HFFc6 (cell line): ENCODE measurements at places on chromosomes 2 and 18. TPM values are rescaled to one million over a fixed set of nuclear protein-coding genes. Genes with fewer than 3 reads are reported as not detected.

GRCh38 chr2:169009865-169010579 is 21.1 kb downstream of the ABCB11 start:
- DNase-seq = no peak

GRCh38 chr2:133344849-133345248 is 223.4 kb downstream of the NCKAP5 start:
- no peak for DNase-seq

The CYP27C1 gene
- total RNA-seq = 0.07 to 0.10 TPM in 2 of 3 replicates, not detected in the other

The MAPRE3 gene
- 17.0 and 19.8 TPM in 2 replicates for total RNA-seq

DNA sequence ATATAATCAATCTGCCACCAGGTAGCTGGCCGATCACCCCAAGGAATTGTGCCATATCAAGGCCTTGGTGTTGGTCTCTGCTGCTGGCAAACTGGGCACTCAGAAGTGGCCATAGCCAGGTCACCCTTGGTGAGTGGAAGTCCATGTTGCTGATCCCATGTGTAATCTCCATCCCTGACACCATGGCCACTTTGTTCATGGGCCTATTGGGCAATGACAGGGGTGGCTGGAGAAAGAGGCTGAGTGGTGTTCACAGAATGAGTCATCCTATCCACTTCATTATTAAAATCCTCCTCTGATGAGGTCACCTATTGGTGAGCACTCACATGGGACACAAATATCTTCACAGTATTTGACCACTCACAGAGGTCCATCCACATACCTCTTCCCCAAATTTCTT is 26.7 kb upstream of the CD226 start:
- peak; percentile 55 for DNase-seq

The CCL20 gene
- not detected in 3 replicates for total RNA-seq

The CCDC178 gene
- total RNA-seq = not detected in 2 replicates

The MYOM1 gene
- 0.03 to 0.05 TPM in 2 of 3 replicates, not detected in the other for total RNA-seq

- no peak for DNase-seq
Measured at GRCh38 chr18:5895299-5895875, at the start of gene TMEM200C. TMEM200C (minus strand) TSS chr18:5895522; CDS start chr18:5892063, 3,459 bp downstream.

The UGT1A3 gene
- total RNA-seq = not detected in 3 replicates

DNA sequence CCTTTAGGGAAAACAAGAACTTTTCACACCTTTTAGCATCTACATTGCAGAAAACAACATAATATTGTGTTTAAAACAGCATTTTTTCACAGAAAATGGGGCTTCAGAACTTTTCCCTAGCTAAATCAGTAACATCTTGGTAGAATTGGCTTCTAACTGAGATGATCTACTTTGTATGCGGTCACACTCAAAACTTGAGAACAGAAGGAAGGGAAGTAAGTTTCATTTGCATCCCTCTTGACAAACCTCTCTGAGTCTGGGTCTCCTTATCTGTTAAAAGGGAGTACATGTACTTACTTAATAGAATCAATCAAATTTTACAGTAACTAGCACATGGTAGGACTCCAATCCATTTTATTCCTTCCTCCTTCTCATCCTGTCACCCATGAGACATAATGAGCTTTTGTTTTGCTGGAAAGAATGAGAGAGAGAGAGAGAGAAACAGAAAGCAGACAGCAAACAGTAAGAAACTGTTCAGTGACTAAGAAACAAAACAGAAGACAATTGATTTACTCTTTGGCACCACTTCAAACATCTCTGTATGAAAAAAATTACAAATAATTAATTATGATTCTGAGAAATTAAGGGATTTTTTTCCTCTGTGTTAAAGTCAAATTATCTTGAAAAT is 387.3 kb downstream of the SATB2 start:
- no peak for DNase-seq

The COL4A4 gene
- total RNA-seq = 0.02 to 0.11 TPM in 2 of 3 replicates, not detected in the other

- DNase-seq = no peak
Measured at GRCh38 chr18:58302811-58303210, 258.8 kb downstream of the NEDD4L start.

DNA sequence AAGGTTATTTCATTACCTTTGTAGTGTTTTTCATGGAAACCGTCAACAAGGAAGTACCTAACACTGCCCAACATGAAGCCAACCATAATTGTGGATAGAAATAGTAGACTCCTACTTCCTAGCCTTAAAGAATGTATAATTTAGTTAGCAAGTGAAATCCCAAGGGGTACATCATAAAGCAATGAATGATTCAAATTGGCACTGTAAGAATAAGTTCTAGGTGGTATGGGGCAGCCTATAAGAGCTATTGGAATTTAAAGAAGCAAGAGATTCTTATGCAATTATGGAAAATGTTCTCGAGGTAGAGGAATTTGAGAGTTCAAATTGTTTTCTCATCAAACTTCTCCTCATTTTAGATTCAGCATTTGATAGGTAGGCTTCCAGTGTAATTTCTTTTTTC is 157.9 kb downstream of the FMNL2 start:
- no peak for DNase-seq

The GPR35 gene
- total RNA-seq = 0.25 to 0.28 TPM in 2 of 3 replicates, not detected in the other

- DNase-seq = peak; percentile 63
Measured at GRCh38 chr2:61179701-61180639, 18.0 kb downstream of the C2orf74 start.

DNA sequence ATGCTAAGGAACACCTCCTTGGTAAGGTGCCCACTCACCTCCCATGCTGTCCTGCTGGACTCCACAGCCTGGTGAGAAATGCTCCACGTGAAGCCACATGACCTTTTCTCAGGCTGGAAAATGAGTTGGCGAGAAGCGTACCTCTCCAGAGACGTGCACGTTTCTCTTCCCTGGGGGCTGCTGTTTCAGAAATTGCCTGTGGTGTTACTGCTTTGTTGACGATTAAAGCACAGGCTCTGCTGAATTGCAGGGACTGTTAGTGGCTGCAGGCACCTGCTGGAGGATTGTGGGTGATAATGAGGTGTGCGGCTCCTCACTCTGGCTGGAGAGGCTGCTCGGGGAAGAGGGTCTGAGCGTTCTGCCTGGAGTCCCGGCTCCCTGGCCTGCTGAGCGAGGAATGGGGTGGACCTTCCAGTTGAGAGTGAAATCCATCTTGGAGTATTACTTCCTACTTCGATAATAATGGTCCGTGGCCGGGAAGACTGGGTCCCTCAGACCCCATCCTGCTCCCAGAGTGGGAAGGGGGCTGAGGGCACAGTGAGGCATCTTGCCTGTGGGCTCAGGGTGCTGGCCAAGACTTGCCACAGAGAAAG is 199.3 kb upstream of the HDAC4 start:
- no peak for DNase-seq

- no peak for DNase-seq
Measured at GRCh38 chr18:42137693-42138375, 182.8 kb downstream of the PIK3C3 start.

DNA sequence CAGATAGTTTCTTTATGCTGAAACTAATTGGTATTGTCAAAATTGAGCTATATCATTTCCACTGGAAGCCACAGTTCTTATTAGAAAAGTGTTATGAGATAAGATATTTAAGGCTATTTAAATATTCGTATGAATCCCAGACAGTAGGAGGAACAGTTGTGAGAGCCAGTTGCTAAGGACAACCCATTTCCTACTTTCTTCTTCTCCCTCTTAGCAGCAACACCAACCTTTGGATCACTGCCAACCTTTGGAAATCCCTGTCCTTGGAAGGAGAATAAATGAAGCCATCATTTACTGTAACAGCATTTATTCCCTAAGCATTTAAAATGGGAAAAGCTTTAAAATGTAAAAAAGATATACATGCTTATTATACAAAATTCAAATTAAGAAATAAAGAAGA is 85.8 kb downstream of the PLCL1 start:
- DNase-seq = no peak

GRCh38 chr18:38868757-38869156 is 1303.2 kb upstream of the CELF4 start:
- DNase-seq = no peak

The MC5R gene
- not detected in 2 replicates for total RNA-seq

The DGKD gene
- total RNA-seq = 8.1 to 11.7 TPM (median 10.3 TPM) in 3 replicates

DNA sequence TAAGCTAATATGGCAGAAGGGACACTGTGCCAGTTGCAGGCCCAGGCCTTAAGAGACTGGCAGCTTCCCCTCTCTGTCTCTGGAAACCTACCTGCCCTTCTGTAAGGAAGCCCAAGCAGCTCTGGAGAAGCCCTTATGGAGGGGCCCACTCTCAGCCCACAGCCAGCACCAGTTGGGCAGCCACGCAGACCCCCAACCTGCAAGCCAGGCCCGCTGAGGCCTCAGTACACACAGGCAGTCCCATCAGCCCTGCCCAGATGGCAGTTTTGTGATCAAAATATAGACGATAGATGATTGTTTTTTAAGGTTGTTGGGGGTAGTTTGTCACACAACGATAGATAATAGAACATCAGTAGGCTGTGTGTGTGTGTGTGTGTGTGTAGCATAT is 36.8 kb upstream of the ALPP start:
- DNase-seq = no peak

GRCh38 chr2:36615222-36615621 is 17.3 kb upstream of the FEZ2 start:
- peak; percentile 28 for DNase-seq

The HOXD13 gene
- total RNA-seq = 1.2 and 1.3 TPM in 2 replicates

The STK11IP gene
- total RNA-seq = 17.4 to 20.3 TPM (median 18.4 TPM) in 3 replicates

The SFXN5 gene
- 12.4 to 17.0 TPM (median 12.6 TPM) in 3 replicates for total RNA-seq

GRCh38 chr2:134271758-134272157 is 17.9 kb downstream of the MGAT5 start:
- DNase-seq = no peak

GRCh38 chr18:65239787-65240186 is 511.0 kb upstream of the CDH7 start:
- no peak for DNase-seq

GRCh38 chr18:62033756-62034155 is 140.9 kb upstream of the RNF152 start:
- DNase-seq = no peak

GRCh38 chr2:223537651-223538601 is 64.2 kb downstream of the SCG2 start:
- DNase-seq = no peak

GRCh38 chr2:205868773-205869333 is 186.6 kb downstream of the NRP2 start:
- no peak for DNase-seq

The SH2D6 gene
- total RNA-seq = 0.37 TPM in 1 of 2 replicates, not detected in the other

GRCh38 chr2:7752291-7752690 is 835.1 kb downstream of the RNF144A start:
- no peak for DNase-seq

DNA sequence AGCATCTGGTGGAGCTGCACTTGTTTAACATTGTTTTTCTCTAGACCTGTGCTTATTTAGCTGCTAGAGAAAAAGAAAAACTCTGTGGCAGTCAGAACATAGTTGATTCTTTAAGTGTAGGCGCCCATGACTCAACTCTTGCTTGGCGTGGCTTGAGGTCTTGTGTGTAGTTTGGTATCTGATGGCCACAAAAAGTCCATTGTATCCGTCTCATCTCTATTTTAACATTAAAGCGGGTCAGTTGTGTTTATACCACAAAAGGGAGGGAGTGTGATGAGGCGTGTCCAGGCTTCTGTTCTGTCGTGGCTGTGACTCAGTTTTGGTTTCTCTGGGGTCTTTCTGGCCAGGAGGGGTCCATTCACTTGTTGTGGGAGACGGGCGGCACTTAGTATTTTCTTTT is 24.2 kb upstream of the UGT1A8 start:
- DNase-seq = no peak

The SRD5A2 gene
- not detected in 3 replicates for total RNA-seq

DNA sequence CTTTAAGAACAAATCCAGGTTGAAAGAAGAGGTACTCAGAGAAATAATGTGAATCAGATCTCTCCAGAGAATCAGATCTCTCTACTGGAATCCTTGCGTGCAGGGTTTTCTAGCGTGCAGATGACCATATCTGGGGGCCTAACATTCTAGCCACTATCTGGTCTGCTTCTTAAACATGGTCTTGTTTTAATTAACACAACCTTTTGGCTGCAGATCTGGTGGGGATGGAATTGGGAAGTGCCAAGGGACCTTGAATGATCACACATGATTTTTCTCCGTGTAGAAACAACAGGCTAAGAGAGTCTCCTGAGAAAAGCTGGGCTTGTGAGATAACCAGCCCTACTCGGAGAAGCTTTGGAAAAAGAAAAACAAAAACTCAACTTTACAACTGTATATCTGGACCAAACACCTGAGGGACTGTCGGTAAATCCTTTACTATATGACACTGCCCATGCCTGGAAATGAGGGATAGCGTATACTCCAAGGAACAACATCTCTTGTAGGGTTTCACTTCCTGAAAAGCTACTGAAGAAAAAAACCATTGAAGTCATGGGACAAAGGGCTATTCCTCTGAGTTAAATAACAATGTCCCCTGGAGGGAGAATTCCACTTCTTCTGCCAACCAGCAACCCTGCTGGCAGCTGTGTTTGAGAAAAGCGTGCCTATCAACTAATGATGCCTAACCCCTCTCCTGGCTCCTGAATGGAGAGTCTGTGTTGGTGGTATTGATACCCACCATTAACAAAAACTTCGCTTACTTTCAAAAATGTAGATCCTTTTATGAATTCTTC is 171.0 kb upstream of the REV1 start:
- DNase-seq = no peak

GRCh38 chr2:42558827-42559226 is 9.6 kb upstream of the MTA3 start:
- no peak for DNase-seq

GRCh38 chr2:159850789-159851188 is 52.8 kb upstream of the CD302 start:
- no peak for DNase-seq

The SPP2 gene
- total RNA-seq = not detected in 3 replicates

GRCh38 chr2:226352941-226353560 is 446.6 kb downstream of the IRS1 start:
- DNase-seq = no peak

DNA sequence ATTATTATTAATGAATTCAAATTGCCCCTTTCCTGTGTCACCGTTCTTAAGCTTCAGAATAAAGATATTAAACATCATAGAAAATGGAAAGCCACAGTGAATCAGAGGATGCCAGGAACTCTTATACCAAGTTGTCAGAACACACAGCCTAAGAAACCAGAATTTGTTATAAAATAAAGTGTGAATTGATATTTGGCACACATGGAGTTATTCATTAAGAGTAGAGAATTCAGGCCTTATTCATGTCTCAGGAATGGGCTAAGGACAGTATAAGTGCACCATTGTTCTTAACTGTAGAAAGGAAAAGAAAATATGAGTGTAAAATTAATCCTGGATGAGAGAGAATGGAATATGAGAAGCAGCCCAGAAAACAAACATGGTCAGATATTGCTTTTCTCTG is 86.7 kb upstream of the ATP8B1 start:
- DNase-seq = no peak

DNA sequence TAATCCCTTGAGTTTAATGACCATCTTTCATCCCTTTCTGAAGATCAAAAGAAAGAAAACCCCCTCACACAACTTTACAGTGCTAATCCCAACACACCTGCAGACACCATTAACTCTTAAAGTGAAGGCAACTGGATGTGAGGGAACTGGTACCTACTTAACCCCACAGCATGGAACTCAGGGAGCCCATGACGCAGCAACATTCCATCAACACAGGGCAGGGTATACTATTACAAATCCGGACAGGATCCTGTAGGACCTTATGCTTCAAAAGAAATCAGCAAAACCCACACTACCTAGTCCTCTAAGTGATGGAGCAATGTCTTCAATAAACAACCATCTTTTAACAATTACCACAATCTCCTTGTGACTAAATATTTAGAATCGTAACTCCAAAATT is 78.6 kb downstream of the FARSB start:
- no peak for DNase-seq
